ENCODE measurements at places on chromosomes 12 and 14.
A peak's percentile ranks its signal among the peaks of the same experiment; 100 is the strongest.

DNA sequence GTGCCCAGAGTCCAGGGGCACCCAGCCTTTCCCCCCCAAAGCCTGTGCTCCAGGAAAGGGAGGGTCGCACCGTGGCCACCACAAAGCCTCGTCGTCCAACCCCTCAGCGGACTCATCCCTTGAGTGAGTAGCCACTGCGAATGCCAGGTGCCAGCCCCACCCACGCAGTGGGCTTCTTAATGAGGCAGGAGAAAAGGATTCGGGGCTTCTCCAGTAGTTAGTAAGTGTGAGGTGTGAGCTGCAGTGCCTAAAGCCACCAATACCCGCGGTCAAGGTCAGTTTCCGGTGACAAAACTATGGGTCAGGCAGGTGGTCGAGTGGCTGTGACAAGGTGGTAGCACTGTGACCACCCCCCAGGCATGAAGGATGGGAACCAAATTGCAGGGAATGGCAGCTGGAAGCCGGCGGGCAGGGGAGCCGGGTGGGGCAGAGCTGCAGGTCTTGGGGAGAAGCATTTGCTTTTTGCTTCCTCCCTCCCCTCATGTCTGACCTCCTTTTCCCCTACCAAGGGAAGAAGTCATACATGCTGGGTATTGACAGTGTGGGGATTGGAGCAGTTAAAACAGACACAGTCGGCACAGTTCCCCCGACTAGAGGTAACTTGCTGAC lies 8.0 kb downstream of the RAN start:
- DNase-seq: no peak

- no peak for DNase-seq
These were observed 57.5 kb downstream of the CHST11 start for GRCh38 chr12:104514092-104514810.

DNA sequence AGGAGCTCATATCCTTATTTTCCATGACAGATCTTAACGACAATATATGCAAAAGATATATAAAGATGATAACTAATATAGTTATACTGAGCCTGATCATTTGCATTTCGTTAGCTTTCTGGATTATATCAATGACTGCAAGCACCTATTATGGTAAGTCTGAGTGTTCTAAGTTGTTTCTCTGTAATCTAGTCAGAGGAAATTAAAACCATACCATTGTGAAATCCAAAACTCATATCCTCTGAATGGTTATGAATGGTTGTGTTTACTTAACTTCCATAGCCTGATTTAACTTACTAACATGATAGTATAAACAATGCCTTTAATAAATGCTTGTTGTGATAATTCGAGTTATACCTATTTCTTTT lies 760 bp downstream of the TMEM19 start:
- DNase-seq: no peak

DNA sequence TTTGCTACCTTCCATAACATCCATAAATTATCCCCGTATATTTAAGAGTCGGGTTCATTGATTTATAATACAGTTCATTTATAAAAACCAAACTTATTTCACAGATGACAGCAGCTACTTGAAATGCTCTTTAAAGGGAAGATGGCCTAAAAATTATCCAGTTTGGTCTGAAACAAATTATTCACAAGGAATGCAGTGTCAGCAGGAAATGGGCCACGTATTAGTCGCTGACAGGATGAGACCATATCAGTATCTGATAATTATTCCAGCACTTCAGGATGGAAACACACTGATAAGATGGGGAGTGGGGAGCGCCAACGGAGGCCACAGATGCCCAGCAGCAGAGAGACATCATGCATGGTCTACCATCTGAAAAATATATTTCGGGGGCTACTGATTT lies 60.5 kb upstream of the TMEM132D start:
- DNase-seq: no peak

DNA sequence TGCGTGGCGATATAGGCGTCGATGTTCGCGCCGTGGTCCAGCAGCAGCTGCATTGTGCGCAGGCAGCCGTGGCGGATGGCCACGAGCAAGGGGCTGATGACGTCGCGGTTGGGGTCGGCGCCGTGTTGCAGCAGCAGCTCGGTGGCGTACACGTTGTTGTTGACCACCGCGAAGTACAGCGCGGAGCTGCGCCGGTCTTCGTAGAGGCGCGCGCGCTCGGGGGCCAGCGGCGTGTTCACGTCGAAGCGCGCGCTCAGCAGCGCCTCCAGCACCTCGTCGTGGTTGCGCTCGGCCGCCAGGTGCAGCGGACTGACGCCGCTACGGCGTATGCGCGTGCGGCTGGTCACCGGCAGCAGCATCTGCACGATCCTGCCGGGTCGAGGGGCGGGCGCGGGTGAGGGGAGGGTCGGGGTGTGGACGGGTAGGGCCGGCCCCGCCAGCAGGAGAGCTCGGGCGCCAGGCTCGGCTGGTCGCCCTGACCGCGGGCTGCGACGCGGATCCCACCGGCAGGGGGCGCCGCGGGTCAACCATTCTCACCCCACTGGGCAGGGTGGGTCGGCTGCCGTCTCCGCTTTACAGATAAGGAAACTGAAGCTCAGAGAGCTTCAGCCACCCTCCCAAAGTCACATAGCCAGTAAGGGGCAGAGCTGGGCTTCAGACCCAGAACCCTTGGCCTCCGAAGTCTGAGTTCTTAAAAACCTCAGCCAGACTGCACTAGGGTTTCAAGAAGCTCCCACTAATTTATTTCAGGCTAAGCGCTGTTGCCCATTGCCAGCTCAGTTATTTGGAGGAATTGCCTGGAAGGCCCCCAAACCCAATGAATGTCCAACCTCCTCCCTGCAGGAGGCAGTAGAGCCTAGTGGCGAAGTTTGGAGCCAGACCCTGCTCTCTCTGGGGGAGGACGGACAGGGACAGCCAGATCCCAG lies 12.4 kb downstream of the FAM181A start:
- peak; percentile 97 for DNase-seq

DNA sequence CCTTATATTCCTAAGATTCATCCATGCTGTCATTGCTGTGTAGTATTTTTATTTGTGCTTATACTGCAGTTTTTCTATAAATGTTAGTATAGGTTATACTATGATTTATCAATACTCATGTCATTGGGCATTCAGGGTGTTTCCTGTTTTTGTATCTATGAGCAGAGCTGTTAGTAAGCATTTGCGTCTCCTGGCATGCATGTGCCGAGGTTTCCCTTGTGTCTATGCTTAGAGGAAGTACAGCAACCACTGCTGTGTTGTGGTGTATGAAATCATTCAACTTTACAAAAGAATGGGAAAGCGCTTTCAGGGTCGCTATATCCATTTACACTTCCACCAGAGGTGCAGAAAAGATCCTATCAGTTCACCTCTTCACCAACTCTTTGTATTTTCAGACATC lies 122.7 kb downstream of the RGS6 start:
- no peak for DNase-seq

All from activated T-cell treated with anti-CD3 and anti-CD28 coated beads, Interleukin-2, amount 50 U/mL, for 1 hour (primary cell).